ENCODE measurements at places on chromosomes 3 and 15. TPM values are rescaled to one million over a fixed set of nuclear protein-coding genes. Genes with fewer than 3 reads are reported as not detected.

- DNase-seq, result no peak
Measured at GRCh38 chr3:190155752-190156151, 35.1 kb upstream of the P3H2 start.

- no peak for DNase-seq
Measured at GRCh38 chr3:197511853-197512635, 43.7 kb downstream of the BDH1 start.

LIPC gene
- total RNA-seq, result 1.2 TPM

DNA sequence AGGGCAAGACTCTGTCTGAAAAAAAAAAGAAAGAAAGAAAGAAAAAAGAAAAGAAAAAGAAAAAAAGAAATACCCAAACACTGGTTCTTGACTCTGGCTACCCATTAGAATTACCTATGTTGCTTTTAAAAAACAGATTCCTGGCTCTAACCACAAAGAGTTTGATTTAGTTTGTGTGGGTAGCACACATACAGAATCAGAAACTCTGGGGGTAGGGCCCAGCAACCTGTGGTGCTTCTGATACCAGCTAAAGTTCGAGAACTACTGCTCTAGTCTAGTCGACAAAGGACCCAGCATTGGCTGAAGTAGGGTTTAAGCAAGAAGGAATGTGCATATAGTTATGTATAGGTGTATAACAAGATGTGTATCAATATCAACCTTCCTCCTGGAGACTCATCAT is 392.7 kb downstream of the EFHB start:
- DNase-seq, result no peak

GRCh38 chr3:128348805-128349531 is 117.7 kb downstream of the DNAJB8 start:
- DNase-seq, result no peak

All from posterior vena cava (tissue), 2 donors.